Hematopoietic multipotent progenitor cell treated with erythropoietin and hydrocortisone succinate and interleukin-3 and kit ligand, for 6 days (in vitro differentiated cells): ENCODE measurements at places on chromosomes 6 and 20.

GRCh38 chr6:18099511-18099910, 23.0 kb downstream of the NHLRC1 start:
- peak; percentile 63 for DNase-seq

- DNase-seq: no peak
These were observed 9.7 kb downstream of the CST7 start for GRCh38 chr20:24958506-24959385.

- no peak for DNase-seq
These were observed 87.2 kb downstream of the BMP7 start for GRCh38 chr20:57179265-57179664.

DNA sequence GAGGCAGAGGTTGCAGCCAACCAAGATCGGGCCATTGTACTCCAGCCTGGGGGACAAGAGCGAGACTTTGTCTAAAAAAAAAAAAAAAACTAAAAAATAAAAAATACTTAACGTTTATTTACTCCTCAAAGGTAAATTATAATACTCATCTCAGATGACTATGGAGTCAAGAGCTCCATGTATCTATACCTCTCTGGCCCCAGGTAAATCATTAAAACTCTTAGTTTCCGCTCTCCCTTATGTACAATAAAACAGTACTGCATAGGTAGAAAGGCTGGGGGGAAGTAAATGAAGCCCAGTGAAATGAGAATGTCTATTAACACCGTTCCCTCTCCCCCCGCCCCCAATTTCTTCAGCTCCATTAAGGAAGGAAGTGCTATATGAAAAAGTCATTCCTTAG, 1.2 kb downstream of the SRSF12 start:
- DNase-seq: no peak

GRCh38 chr20:62367136-62367632, at the start of gene LAMA5:
Gene LAMA5 (minus strand): TSS chr20:62367312. CDS start chr20:62367245, 67 bp downstream.
- no peak for DNase-seq

DNA sequence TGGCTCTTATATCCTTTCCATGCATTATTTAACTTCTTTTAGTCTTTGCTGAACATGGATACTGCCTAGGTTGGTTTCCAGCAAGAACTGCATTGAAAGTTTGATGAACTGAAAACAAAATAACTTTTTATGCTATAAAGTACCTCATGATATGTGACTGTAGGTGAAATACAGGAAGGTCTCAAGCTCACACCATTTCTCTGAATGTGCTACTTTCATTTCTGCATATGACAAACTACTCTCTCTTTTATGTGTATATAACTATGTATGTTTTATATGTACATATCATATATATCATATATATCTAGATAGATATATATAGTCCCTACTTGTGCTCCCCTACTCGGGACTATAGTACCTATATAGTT, 65.9 kb downstream of the AIG1 start:
- no peak for DNase-seq

DNA sequence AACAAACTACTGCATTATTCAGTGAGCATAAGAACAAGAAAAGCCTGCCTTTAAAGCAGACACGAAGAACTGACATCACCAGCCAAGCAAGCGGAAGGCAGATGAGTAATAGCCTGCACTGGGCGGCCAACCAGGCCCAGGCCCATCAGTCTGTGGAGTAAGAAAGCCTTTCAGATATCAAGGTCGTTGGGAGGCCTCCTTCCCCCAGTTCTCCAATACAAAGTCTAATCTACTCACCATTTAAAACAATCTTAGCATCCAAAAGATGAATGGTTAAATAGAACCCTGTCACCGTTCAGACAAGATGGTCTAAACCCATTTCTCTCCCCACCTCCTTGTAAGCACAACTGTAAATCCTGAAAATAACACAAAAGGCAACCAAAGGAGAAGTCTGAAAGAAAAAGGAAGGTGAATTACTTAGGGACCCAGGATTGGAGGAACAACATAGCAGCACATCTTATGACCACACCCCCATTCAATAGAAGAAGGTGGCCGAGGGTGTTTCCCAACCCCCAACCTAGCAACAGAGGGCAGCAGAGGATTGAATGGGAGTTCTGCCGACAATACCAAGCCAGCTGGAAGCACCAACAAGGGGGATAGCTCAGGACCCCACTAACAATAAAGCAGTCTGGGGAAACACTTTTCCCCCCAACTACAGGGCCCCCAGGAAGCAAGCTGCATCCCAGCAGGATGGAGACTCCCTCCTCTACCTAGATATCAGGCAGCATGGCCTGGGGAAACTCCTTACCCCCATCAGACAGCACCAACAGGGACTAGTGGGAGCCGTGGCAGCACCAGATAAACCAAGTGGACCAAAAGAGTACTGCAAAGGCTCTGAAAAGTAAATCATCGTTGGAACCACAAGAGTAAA, 67.9 kb downstream of the ZHX3 start:
- DNase-seq: peak; percentile 56

GRCh38 chr6:139452148-139452876, 77.9 kb upstream of the CITED2 start:
- DNase-seq: no peak

DNA sequence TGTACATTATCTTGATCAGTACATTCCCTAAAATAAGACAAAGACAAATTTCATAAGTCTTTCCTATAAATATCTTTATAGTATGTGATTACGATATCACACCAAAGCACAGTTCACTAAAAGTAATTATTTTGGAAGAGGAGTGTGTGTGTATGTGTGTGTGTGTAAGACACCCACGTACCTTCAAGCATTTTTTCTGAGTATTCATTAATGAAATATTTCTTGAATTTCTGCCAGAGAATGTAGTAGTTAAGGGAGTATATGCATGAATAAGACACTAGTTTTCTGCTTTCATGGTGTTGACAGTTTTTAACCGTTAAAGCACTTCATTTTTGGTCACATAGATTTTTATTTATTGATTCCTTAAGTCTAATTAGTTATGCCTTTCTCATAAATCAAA, 36.8 kb downstream of the MANEA start:
- DNase-seq: no peak

GRCh38 chr20:29298271-29298590, 1959.2 kb upstream of the DEFB115 start:
- DNase-seq: no peak

GRCh38 chr20:46970937-46971630, 76.4 kb downstream of the EYA2 start:
- DNase-seq: peak; percentile 45

- no peak for DNase-seq
These were observed 238.5 kb downstream of the GMPR start for GRCh38 chr6:16476861-16477260.

- DNase-seq: no peak
These were observed 41.2 kb upstream of the SLC35D3 start for GRCh38 chr6:136880748-136881460.

- DNase-seq: no peak
These were observed 67.0 kb upstream of the SIRPA start for GRCh38 chr20:1827974-1828785.

DNA sequence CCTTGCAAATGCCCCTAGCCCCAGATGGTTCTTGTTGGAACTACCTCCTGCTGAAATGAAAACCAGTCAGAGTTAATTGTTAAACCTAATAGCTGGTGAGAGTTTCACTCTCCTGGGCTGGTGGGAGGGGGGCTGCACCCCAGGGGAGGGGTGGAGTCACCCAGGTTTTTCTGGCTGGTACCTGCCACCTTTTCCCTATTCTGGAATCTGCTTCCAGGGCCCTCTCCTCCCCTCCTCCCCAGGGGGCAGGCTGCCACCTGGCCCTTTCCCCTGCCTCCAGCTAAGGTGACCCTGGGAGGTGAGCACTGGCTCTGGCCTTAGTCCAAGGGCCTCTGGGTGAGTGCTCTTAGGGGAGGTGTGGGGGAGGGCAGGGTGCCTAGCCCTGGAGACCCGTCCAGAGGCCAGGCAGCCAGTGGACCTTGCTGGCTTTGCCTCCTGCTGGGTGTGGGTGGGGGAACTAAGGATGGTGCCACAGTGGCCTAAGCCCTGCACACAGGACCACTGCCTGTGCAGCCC, 48.8 kb upstream of the EPB41L1 start:
- DNase-seq: no peak

DNA sequence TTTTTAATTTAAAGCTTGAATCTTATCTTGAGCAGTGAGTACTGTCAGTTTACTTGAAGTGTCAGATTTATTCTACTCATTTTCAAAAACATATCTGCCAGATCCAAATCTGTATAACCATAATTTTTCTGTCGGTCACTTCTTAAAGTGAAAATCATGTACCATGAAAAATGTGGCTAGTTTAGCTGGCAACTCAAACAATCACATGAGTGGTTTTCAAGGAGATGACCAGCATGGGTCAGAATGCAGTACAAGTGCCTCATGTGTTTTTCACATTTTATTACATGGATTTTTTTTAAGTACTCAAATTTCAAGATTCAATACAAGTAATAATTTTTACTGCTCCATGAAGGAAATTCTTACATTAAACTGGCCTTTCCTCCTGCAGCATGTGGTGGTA, 11.0 kb upstream of the SAMD5 start:
- DNase-seq: no peak

GRCh38 chr20:53952528-53953096, 117.8 kb downstream of the BCAS1 start:
- DNase-seq: no peak
